Left kidney (tissue), 8 donors: ENCODE measurements at places on chromosomes 1 and 21. TPM values are rescaled to one million over a fixed set of nuclear protein-coding genes. Genes with fewer than 3 reads are reported as not detected.

Gene IPP
- polyA plus RNA-seq = 34.1 TPM

Gene TMEM240
- polyA plus RNA-seq = 3.7 TPM

DNA sequence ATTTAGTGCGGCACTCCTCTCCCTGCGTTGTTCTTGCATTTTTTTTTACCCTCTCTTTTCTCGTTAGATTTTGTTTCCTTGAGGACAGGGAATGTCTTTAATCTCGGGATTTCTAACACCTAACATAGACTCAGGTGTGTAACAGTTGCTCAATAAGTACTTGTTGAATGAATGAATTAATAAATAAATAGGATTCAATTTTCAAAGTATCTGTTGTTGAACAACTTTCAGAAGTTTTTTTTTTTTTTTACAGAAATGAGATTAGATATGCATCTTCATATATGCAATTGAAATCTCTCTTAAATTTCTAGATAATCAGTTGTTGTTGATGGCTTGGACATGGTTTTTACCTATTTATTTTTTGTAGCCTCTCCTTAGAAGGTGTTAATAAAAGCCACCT, 83.1 kb downstream of the ROR1 start:
- DNase-seq = no peak

GRCh38 chr21:21076491-21076890, 78.3 kb downstream of the NCAM2 start:
- DNase-seq = no peak

DNA sequence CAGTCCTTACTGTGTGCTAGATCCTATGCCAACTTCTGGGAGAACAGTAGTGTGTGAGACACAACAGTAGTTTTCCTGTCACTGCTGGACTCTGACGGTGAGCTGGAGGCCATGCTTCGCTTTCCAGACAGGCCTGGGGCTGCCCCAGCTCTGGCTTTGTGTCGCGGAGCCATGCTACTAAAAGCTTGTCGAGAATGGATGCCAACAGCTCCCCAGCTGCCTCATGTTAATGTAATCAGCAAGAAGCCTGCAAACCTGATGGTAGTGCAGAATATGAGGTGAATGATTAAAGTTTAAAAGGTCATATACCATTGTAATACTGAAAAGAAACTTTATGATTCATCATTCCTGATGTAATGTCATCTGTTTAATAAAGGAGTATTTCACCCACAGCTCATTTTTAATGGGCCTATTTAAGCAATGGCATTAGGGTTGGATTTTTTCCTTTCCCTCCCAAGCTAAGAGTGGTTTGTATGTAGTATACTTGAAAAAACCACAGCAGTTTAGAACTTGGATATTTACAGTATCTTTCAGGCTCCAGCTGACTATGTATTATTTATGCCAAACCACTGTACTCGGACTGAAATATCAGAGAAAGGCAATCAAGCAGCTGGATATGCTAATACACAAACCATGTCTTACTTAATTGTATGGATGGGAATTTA, 343.0 kb downstream of the NUF2 start:
- no peak for DNase-seq

- DNase-seq = no peak
Measured at GRCh38 chr1:222750651-222751050, 13.6 kb downstream of the FAM177B start.
